A549 treated with Mapracorat at 1 μM for 4 hours (cell line): ENCODE measurements at places on chromosomes 5 and 9. TPM values are rescaled to one million over a fixed set of nuclear protein-coding genes. Genes with fewer than 3 reads are reported as not detected.

RNF14 gene
- 54.4 to 64.3 TPM (median 61.5 TPM) in 5 replicates for total RNA-seq

GDNF gene
- 0.05 to 0.07 TPM in 2 of 5 replicates, not detected in the others for total RNA-seq

CCL27 gene
- 0.28 TPM in 1 of 5 replicates, not detected in the others for total RNA-seq

DOLK gene
- 32.4 to 39.8 TPM (median 37.3 TPM) in 5 replicates for total RNA-seq

LCN15 gene
- total RNA-seq = not detected in 5 replicates

SLC1A1 gene
- total RNA-seq = 0.82 to 1.7 TPM (median 1.1 TPM) in 5 replicates

TUSC1 gene
- 3.6 to 7.4 TPM (median 6.7 TPM) in 5 replicates for total RNA-seq

SPATA31E1 gene
- total RNA-seq = not detected in 5 replicates

FOXD4L6 gene
- total RNA-seq = not detected in 5 replicates

BRD8 gene
- total RNA-seq = 46.5 to 51.5 TPM (median 47.0 TPM) in 5 replicates

PCDHA3 gene
- 0.71 to 1.1 TPM (median 0.99 TPM) in 5 replicates for total RNA-seq

ACTBL2 gene
- 0.06 to 0.08 TPM in 2 of 5 replicates, not detected in the others for total RNA-seq

BRINP1 gene
- total RNA-seq = 0.09 to 0.29 TPM (median 0.19 TPM) in 5 replicates

GFI1B gene
- total RNA-seq = 0.09 to 0.17 TPM (median 0.16 TPM) in 3 of 5 replicates, not detected in the others

PPP3R2 gene
- total RNA-seq = not detected in 5 replicates

PTAR1 gene
- total RNA-seq = 10.4 to 16.9 TPM (median 15.5 TPM) in 5 replicates

PPP1R26 gene
- 13.0 to 20.2 TPM (median 18.7 TPM) in 5 replicates for total RNA-seq

CEP78 gene
- 16.0 to 19.4 TPM (median 18.5 TPM) in 5 replicates for total RNA-seq

SLC6A19 gene
- total RNA-seq = 0.13 to 0.22 TPM (median 0.19 TPM) in 5 replicates

OR1Q1 gene
- not detected in 5 replicates for total RNA-seq

NTNG2 gene
- 0.98 to 3.1 TPM (median 2.1 TPM) in 5 replicates for total RNA-seq

MYMK gene
- not detected in 5 replicates for total RNA-seq

NOXA1 gene
- total RNA-seq = 0.77 to 2.0 TPM (median 1.7 TPM) in 5 replicates

ZDHHC11 gene
- 12.6 to 20.1 TPM (median 16.3 TPM) in 5 replicates for total RNA-seq

LIX1 gene
- total RNA-seq = not detected in 5 replicates

BAAT gene
- total RNA-seq = 0.23 to 0.45 TPM (median 0.35 TPM) in 5 replicates
